ENCODE measurements at places on chromosomes 5 and 9. TPM values are rescaled to one million over a fixed set of nuclear protein-coding genes. Genes with fewer than 3 reads are reported as not detected.

DNA sequence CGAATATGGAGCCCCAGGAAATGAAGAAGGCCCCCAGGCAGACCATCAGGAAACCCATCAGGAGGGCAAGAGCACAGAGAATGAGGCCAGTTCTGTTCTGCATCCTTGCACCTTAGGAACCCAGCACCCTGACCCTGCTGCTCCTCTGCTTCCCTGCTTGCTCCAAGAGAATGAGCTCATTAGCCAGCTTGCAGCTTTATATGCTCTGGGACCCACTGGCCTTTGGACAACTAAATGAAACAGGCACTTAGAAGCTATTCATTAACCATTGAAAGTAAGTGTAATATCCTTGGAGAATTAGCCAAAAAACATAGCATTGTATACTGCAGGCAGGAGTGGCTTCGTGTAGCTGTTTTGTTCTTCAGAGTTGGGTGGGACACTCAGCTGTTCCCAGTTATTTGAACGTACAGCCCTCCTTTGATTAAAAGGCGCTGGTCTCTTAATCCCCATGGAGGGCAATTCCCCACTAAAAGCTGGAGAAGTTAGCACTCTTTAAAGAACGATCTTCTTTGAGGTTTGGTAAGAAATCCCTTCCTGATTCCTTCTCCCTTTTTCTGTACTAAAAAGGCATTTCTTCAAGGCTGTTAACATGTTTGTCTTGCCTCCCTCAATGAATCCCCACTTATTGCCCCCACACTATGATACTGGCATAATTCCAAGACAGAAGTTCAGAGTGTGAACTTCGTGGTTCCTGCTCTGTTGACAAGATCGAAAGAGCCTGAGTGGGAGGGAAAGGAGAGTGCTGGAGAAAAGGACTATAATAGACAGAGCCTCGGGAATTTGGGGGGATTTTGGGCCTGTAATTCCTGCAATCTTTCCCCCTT, at the start of gene TMEM252:
Gene TMEM252 (minus strand): TSS at position 172 of the 824 bp plus-strand sequence. CDS start 69 bp downstream, at position 103.
- no peak for DNase-seq

GRCh38 chr5:147578228-147579024, 68.6 kb upstream of the DPYSL3 start:
- no peak for DNase-seq

DNA sequence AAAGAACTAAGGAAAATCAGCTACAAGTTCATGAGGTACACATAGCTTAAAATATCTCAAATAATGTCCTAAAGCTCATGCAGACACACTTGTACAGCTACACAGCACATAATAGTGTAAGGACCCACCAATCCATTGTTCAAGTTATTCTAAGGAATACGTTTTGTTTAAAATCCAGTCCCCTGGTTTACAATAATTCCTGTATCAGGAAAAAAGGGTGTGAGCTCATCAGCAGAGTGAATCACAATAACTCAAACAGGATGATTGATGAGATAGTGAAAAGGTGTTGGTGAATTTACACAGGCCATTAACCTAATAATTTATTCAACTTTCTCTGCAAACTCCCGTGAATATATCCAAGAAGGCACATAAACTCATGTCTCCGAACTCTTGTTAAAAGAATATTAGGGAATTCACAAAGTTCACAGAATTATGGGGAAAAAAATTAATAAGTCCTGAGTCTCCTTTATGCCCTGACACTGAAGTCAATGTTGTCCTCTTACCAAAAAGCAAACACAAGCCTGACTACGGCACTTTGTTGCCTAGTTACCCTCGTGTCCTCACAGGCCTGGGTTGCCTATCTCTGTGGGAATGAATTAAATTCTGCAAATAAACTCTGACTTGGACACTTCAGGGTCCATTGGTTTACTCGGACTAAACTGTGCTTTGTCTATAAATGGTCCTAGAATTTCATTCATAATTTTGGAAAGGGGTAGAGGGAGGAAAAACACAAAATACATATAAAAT, 142.8 kb upstream of the PDE4D start:
- no peak for DNase-seq

DNA sequence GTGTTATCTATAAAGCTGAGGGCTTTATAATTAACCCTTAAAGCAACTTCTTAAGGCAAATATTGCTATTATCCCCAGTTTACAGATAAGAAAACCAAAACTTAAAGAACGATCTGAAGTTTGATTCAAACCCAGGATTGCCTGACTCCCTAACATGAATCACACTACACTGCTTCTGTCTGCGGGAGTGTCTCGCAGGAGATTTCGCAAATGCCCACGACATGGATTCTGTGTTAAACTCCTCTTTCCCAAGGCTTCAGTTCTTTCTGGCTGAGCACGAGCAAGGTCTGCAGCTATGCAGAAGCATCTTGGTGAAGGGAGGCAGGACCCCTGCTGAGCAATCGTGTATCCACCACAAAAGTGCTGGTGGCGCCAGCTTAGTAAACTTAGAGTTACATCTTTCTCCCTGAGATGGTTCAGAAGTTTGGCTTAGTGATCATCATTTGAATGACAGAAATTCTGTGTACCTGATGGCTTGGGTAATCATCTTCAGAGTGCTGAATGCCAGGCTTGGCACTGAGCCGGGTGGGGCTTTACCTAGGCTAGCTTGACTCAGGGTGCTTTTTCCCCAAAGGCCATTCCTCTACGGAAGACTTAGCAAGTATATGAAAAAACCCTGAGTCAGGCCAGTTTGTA, 81.4 kb upstream of the PIK3R1 start:
- no peak for DNase-seq

- no peak for DNase-seq
Observed at GRCh38 chr9:33287087-33287490, 3.2 kb upstream of the NFX1 start.

- no peak for DNase-seq
Observed at GRCh38 chr5:81232464-81233079, 550 bp upstream of the CKMT2 start.

DNA sequence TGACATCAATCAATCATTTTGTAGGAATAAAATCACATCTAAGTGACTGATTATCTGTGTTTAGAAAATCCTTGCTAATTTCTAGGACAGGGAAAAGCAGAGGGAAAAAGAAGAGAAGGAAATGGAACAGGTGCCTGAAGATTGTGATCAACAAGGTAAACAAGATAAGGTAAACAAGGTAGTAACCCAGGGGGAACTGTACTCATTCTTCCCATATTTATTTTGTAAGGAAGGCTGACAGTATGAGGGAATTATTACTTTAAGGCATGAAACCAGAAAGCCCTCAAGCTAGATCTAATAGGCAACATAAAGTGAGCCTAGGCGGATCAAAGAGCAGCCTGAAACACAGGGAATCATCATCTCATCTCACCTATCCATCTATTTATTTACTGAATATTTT, 231.1 kb downstream of the MLLT3 start:
- no peak for DNase-seq

DNA sequence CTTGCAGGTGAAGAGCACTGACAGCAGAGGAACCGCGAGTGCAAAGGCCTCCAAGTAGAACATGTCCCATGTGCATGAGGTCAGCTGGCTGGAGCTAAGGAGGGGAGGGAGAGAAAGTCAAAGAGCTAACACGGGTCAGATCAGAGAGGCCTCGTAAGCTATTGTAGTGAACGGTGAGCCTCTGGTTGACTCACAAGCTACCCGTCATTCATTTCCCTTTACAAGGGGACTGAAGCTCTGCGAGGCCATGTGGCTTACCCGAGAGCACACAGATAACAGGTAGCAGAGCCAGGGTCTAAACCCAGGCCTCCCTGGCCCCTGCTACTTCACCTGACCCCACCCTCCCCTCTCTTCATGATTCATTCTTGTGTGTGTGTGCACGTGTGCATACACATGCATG, 152.7 kb upstream of the ADRA1B start:
- no peak for DNase-seq

GRCh38 chr5:179975713-179976134, 68.0 kb upstream of the TBC1D9B start:
- DNase-seq = no peak

- no peak for DNase-seq
Observed at GRCh38 chr9:35104586-35104985, 1.7 kb upstream of the STOML2 start.

- no peak for DNase-seq
Observed at GRCh38 chr5:58681943-58682342, 99.1 kb downstream of the RAB3C start.

DNA sequence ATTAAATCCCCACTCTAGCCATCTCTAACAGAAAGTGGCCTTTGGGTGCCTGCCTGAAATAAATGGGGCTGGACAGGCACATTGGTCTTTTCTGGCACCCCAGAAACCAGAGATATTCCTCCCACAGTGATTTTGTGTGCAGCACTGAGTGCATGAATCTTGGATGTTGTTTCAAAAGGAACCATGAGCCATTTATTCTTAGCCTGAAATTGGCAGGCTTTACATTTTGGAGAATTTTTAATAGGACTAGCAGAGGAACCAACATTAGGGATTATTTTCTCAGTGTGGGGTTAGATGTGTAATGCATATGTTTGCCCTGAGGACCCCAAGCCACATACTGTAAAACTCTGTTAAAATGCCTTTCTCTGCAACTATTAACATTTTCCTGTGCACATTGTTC, 451.3 kb downstream of the NFIB start:
- no peak for DNase-seq

DNA sequence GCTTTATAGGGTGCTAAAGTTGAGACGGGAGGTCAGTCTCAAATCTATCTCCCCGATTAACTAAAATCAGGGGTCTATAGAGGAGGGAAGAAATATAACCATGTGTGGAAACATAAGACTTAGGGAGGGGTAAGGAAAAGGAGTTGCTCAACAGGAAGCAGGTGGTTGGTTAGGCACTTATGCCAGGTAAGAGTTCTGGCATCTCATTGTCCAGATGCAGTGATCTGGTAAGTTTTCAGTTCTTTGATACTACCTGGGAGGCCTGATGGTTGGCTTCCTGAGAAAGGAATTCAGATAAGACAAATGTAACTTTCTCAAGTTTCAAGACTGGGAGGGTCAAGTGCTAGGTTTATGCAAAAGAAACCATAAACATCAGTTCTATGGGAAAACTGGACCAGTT, 47.7 kb downstream of the CERT1 start:
- DNase-seq = no peak

GRCh38 chr5:112202694-112203093, 216.4 kb downstream of the EPB41L4A start:
- DNase-seq = no peak

GRCh38 chr9:83698976-83699585, 8.7 kb downstream of the UBQLN1 start:
- DNase-seq = no peak

- DNase-seq = no peak
Observed at GRCh38 chr5:175471628-175472027, 6.7 kb upstream of the SFXN1 start.

DNA sequence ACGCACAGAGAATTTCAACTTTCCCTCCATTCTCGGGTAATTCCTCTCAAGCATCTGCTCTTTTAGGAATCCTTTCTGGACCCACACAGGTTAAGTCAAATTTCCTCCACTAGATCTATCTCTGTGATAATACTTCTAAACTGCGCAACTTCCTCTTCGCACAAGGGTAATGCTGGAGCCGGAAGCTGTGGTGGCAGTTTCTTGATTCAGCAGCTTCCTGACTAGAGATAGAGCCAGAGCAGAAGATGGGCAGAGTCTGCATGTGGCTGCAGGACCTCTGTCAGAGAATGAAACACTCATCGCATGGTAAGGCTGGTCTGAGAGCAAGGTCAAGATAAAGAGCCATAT, 11.1 kb upstream of the CDC42SE2 start:
- no peak for DNase-seq

- DNase-seq = no peak
Observed at GRCh38 chr5:50564079-50564478, 102.4 kb upstream of the PARP8 start.

DNA sequence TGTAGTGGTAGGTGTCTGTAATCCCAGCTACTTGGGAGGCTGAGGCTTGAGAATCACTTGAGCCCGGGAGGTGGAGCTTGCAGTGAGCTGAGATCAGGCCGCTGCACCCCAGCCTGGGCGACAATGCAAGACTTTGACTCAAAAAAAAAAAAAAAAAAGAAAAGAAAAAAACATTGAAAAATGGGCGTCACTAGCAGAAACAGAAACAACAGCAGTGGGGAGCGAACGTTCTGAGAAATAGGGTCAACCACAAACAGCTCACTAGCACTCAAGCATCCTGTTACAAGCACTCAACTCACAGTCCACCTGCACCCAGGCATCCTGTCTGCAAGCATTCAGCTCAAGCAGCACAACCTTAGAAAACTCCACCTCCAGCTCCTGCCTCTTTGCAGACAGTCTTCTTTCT, 17.2 kb downstream of the TRIM14 start:
- no peak for DNase-seq

DNA sequence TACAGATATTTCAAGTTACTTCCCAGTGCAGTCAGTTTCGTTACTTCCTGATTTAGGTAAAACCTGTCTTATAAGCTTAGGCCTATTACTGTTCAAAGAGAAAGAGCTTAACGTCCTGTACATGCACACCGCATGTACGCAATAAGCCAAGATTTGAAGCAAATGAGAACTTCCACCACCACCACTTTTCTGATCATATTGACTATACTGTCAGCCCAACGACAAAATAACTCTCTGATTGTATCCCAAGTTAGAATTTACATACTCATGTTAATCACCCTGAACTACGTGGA, 5.1 kb downstream of the NFIB start:
- no peak for DNase-seq

- no peak for DNase-seq
Observed at GRCh38 chr9:18761742-18762300, 271.2 kb downstream of the SAXO1 start.

DNA sequence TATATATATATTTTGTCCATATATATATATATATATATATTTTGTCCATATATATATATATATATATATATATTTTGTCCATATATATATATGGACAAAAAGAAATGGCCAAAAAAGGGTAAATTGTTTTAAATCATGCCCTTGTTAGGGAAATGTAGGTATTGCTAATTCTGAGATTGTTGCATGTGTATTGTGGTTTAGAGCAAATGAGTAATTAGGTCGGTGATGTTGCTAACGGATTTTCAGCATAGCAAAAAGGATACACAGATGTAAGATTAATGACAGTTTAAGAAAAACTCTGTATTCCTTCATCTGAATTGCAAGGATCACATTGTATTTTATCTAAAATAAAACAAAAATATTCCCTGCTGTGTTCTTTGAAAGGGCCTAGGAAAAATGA, 40.2 kb downstream of the OSTF1 start:
- DNase-seq = no peak

- DNase-seq = no peak
Observed at GRCh38 chr9:115593587-115594091, 475.7 kb upstream of the TNC start.

Gene SOX30
- not detected for total RNA-seq

Gene PDE6A
- total RNA-seq = not detected

Gene C5orf46
- total RNA-seq = not detected

Gene POLE3
- 36.6 TPM for total RNA-seq

Gene SH2D3C
- 2.6 TPM for total RNA-seq

Gene LRRC19
- total RNA-seq = not detected

Gene GARIN3
- total RNA-seq = not detected

Gene KIF4B
- not detected for total RNA-seq

Gene SPINK6
- not detected for total RNA-seq

Gene MGAT1
- 66.9 TPM for total RNA-seq

Gene TXNDC8
- not detected for total RNA-seq

Gene FOXD4L3
- total RNA-seq = 0.36 TPM

Gene DNLZ
- total RNA-seq = 16.2 TPM

Gene SEC16A
- 76.1 TPM for total RNA-seq

Gene PAEP
- total RNA-seq = not detected

Gene TEX48
- total RNA-seq = not detected

Gene FOXB2
- not detected for total RNA-seq

Gene CCL27
- total RNA-seq = 0.67 TPM

Gene GFI1B
- not detected for total RNA-seq

Gene ZFP62
- 62.0 TPM for total RNA-seq

Gene NTRK2
- total RNA-seq = 4.7 TPM

Gene F2RL2
- total RNA-seq = 0.16 TPM
